ENCODE measurements at places on chromosomes 4 and X.

DNA sequence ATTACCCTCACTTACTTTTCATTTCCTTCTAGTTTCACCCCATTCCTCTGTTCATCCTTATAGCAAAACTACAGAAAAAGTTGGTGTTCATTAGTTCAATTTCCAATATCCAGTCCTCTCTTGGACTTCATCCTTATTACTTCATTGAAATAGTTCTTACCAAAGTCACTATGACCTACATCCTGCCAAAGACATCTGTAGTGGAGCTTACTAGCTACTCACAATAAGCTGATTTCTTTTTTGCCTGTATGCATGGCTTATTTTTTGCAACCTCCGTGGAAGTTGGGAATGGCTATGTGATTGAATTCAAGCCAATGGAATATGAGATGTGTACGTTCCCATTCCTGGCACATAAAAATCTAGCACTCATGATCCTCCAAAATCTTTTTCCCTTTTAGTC, 4.6 kb upstream of the CDKL2 start:
- DNase-seq = no peak

DNA sequence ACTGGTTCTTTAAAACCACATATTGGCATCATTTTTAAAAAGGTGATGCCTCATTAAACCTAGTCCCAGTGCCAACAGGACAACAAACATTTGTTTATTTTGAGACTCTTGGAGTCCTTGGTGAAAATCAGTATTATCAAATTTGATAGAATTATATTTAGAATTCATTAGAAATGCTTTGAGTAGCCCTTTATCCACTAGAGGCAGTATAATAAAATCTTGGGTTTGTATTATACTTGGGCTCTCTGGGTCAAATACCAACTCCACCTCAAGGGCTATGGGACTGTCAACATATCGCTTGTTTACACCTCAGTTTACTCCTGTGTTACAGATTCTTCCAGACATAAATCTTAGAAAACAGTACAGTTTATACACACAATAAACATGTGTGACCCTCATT, 335.7 kb upstream of the FSTL5 start:
- DNase-seq = no peak

GRCh38 chrX:118459494-118459893, 36.1 kb upstream of the DOCK11 start:
- no peak for DNase-seq

- no peak for DNase-seq
These were observed 41.1 kb downstream of the ZFX start for GRCh38 chrX:24190500-24191156.

- no peak for DNase-seq
These were observed 13.1 kb upstream of the SLC9B1 start for GRCh38 chr4:103032574-103032973.

DNA sequence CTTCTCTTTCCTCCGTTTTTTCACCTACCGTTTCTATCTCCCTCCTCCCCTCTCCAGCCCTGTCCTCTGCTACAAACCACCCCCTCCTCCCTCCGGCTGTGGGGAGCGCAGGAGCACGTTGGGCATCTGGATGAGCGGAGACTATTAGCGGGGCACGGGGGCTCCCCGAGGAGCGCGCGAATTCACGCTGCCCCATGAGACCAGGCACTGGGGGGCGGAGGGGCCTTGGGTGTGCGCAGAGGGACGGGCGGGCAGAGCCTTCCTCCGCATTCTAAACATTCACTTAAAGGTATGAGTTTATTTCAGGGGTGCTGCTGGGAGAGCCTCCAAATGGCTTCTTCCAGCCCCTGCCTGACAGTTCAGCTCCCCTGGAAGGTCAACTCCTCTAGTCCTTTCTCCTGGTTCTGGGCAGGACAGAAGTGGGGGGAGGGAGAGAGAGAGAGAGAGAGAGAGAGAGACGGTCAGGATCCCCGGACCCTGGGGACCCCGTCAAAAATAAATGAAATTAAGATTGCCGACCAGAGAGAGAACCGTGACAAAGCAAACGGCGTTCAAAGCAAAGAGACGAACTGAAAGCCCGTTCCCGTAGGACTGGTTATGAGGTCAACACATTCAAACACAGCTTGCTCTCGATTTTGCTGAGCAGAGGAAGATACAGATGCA, 5.0 kb downstream of the SHOX start:
- DNase-seq = no peak

GRCh38 chrX:153475271-153475670, 4.9 kb upstream of the HAUS7 start:
- DNase-seq = no peak

- DNase-seq = no peak
These were observed 218.6 kb upstream of the SLC7A11 start for GRCh38 chr4:138460477-138461414.

GRCh38 chrX:80807606-80807991, 2.1 kb downstream of the BRWD3 start:
- DNase-seq = no peak

DNA sequence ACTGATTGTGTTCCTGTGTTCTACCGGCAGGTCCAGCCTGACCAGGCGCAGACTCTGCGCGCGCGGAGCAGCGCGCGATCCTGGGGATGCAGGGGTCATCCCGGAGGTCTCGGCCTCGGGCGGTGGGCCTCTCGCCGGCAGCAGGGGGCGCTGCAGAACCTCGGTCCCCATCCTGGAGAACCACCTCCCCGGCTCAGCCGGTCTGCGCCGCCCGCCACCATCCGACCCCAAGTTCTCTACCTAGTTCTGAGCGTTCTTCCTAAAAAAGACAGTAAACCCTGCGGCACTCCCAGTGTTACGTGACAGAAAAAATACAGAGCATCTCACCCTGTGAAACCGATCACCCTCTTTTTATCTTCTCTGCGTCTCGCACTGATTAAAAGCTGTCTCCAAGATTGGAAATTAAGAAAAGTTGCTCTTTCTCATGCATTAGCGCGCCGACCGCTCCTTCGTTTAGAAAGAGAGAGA, 1.6 kb downstream of the TRPC3 start:
- DNase-seq = peak; percentile 15

DNA sequence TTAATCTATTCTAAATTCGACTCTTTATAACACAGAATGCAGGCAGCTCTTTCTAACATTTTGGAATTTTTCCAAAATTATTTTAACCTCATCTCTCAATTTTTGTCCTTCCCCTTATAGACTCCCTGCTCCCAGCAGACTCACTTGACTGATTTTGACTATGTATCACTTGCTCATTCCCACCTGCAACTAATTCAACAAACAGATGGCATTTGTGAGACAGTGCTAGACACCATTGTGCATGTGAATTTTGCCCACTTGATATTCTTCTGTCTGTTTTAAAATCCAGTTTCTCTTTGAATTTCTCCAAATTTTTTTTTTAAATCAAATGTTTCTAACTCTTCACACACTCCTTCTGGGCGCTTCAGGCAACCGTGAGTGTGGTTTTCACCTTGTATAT, 1534.0 kb downstream of the PCDH7 start:
- no peak for DNase-seq

GRCh38 chrX:21711129-21711847, 46.6 kb downstream of the SMPX start:
- no peak for DNase-seq

DNA sequence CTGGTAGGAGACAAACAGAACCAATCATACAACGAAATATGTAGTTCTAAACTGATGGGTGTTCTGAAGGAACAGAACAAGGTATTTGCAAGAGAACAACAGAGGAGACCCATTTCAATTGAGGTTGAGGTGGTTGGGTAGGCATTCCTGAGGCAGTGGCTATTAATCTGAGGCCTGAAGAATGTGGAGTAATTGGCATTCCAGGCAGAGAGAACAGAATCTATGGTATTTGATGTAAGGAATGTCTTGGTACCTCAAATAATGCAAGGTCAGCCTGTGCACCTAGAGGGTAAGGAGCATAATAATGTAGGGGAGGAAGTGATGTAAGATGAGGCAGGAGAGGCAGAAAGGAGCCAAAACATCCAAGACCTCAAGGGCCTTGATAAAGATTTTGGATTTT, 109.5 kb upstream of the TEX13C start:
- DNase-seq = no peak

- DNase-seq = no peak
These were observed 77.4 kb downstream of the MGST2 start for GRCh38 chr4:139743027-139743426.

GRCh38 chrX:39253551-39253950, 452.3 kb downstream of the MID1IP1 start:
- DNase-seq = no peak

GRCh38 chr4:67880866-67881610, 2.8 kb downstream of the TMPRSS11D start:
- DNase-seq = no peak

- DNase-seq = no peak
These were observed 133.9 kb downstream of the AFAP1 start for GRCh38 chr4:7805533-7806337.

- no peak for DNase-seq
These were observed 2057.3 kb downstream of the ARAP2 start for GRCh38 chr4:34187056-34187455.

DNA sequence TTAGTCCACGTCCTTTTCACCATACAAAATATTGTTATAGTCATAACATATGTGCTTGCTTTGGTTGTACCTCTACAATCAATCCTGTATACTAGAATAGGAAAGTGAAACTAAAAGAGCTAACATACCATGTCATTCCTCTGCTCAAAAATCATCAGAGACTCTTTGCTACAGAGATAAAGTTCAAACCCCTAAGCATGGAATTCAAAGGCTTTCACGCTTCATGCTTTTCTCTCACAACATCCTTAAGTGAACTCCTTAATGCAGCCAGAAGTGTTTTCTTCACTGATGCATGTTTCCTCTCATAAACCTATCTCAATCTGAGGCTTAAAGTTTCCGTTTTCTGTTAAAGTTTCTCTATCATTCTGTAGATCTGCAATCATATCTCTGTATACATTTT, 744.6 kb upstream of the IGFBP7 start:
- no peak for DNase-seq

DNA sequence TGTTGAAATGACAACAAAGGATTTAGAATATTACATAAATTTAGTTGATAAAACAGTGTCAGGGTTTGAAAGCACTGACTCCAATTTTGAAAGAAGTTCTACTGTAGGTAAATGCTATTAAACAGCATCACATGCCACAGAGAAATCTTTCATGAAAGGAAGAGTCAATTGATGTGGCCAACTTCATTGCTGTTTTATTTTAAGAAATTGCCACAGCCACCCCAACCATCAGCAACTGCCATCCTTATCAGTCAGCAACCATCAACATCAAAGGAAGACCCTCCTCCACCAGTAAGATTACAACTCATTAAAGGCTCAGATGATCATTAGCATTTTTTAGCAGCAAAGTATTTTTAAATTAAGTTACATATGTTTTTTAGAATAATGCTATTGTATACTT, 54.6 kb upstream of the RAB9B start:
- no peak for DNase-seq

DNA sequence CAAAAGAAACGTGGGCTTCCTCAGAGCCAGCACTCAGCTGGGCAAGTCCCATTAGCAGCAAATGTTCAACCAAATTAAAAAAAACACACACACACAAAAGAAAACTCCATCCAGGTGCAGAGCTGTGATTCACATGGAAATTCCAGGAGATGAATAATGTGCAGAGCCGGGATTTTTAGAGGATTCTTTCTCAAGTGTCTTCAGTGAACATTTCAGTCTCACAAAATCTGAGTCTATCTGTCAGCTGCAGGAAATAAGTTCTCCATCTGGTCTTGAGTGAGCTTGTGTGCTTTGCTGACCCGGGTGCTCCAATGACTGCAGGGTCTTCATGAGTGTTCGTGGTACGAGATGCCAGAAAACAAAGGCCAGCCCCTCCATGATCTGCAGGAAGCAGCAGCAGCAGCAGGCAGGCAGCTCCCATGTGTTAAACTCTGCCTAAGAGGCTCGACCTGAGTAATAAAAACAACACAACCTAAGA, 44.3 kb downstream of the RASGEF1B start:
- DNase-seq = no peak

DNA sequence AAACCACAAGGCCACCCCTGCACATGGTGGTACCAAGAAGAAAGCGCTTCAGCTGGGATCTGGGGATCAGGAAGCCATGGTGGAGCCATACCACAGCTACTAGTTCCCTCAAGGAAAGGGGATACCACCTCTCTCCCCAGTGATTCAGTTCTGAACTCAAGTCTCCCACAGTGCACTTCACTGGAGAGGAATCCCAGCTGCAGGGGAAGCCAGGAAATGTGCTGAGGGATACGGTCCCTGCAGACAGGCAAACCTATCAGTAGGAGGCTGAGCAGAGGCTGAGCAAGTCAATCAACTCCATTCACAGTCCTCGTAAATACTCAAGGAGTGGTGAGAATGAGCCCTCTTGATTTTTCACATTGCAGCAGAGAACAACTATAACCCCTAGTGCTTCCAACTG, 11.0 kb downstream of the TMEM192 start:
- DNase-seq = no peak

- no peak for DNase-seq
These were observed 81.0 kb downstream of the MGST2 start for GRCh38 chr4:139746431-139747171.

GRCh38 chrX:39774774-39775328, 322.9 kb downstream of the BCOR start:
- no peak for DNase-seq

Data from GM12864 (cell line).